ENCODE measurements at places on chromosomes 1 and 21.

GRCh38 chr1:75126611-75127101 is 7.5 kb upstream of the LHX8 start:
- DNase-seq: no peak

- no peak for DNase-seq
Measured at GRCh38 chr1:201473296-201473695, 4.3 kb upstream of the PHLDA3 start.

DNA sequence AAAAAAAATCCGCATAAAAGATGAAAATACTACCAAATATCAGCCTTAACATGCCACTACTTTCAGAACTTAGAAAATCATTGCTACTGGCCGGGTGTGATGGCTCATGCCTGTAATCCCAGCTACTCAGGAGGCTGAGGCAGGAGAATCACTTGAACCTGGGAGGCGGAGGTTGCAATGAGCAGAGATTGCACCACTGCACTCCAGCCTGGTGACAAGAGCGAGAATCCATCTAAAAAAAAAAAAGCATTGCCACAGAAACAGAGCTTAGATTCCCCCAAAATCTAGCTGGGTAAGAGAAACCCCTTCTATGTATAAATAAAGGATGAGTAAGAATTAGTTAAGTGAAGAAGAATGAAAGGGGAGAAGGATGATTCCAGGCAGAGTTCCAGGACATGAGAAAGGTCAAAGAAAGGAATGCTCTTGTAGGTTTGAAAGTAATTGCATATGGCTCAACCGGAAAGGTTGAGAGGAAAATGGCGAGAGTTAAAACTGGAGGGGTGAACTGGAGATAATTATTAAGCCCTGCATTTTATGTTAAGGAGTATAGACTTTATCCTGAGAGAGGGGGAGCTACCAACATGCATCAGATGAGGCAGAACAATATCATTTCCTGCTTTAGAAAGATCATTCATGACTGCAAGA is 19.7 kb upstream of the NRDC start:
- DNase-seq: no peak

- no peak for DNase-seq
Measured at GRCh38 chr1:29736582-29737188, 500.4 kb downstream of the PTPRU start.

- DNase-seq: no peak
Measured at GRCh38 chr1:87202451-87202850, 126.2 kb upstream of the LMO4 start.

- DNase-seq: no peak
Measured at GRCh38 chr21:29654203-29654602, 285.6 kb downstream of the GRIK1 start.

- DNase-seq: no peak
Measured at GRCh38 chr1:151108331-151108730, 37.8 kb downstream of the GABPB2 start.

DNA sequence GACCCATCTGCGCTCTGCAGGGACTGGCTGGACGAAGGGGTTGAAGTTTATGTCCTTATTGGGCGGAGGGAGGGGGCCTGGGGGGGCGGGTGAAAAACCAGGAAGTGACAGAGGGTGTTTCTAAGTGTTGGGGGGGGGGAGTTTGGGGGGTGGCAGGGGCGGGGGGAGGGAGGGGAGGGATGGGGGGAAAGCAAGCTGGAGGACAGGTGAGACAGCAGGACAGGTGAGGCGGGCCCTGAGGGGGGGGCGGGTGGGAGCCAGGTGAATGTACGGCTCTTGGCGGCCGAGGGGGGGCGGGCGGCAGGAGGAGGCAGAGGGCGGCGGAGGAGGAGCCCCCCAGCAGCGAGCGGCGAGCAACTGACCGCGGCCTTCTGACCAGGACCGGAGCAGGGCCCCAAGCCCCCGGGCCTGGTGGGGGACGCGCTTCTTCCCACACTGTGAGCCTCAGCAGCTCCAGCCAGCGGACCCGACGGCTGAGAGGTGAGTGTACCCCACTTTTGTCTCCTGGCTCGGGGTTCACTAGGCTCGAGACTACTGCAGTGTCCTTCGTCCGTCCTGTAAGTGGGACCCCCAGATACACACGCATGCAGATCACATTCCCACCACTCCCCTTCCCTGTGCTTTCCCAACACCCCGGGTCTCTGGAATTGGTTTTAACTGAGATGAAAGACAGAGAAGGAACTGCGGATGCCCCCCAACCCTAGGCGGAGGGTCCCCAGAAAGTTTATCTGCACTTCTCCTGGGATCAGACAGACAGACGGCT is at the start of gene ZBTB7B:
Gene ZBTB7B, plus strand, starts transcription at position 339 of the 763 bp plus-strand sequence. CDS start 11,859 bp downstream, outside the sequence.
- no peak for DNase-seq

- DNase-seq: no peak
Measured at GRCh38 chr1:77652268-77652667, 30.2 kb downstream of the ZZZ3 start.

DNA sequence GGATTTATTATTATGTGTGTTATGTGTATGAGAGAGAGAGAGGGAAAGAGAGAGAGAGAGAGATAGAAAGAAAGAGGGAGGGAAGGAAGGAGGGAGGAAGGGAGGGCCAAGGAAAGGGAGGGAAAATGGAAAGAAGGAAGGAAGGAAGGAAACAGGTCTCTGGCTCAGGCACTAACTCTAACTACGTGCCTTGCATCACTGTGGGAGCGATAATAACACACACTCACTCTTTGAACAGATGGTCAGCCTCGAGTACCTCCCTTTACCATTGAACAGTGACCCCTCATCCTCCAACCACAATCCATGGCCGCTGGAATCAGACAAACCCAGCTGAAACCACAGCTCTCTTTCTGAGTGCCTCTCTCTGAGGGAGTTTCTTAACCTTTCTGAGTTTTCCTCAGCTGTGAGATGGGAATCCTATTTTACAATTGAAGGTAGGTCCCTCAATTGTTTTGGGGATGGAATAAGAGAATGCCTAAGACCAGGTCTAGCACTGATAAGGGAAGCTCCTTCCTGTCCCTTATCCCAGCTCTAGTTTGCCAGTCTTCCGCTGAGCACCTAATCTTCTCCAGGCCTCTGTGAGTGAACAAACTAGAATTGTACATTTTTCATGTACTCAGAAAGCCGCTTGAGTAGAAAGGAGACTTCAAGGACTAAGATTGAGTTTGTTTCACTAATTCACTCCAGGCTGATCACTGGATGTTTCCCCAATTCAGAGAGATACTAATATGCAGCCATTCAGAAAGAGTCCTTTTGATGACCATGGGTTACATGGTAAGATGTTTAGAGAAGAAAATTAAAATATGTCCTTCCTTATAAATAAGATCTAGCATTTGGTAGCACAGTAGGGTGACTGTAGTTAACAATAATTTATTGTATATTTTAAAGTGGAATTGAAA is 62.8 kb downstream of the IRF2BP2 start:
- DNase-seq: no peak

GRCh38 chr1:184649451-184649888 is 105.2 kb downstream of the EDEM3 start:
- no peak for DNase-seq

GRCh38 chr1:78170859-78171258 is 125.1 kb downstream of the GIPC2 start:
- DNase-seq: no peak

DNA sequence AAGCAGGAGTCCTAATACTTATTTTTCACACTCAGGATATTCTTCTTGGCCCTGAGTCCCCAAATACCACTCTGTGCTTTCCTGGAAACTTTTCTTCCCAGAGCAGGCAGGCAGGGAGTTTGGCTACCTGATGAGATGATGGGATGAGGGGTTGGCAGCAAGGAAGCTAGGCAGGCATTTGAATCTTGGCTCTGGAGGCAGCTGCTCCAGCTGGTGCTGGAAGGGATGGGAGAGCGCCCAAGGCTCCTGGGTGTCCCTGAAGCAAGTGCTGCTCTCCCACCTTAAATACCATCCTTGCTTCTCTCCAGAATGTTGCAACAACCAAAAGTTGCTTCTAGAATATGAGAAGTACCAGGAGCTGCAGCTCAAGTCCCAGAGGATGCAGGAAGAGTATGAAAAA is 48.0 kb upstream of the TMEM125 start:
- no peak for DNase-seq

DNA sequence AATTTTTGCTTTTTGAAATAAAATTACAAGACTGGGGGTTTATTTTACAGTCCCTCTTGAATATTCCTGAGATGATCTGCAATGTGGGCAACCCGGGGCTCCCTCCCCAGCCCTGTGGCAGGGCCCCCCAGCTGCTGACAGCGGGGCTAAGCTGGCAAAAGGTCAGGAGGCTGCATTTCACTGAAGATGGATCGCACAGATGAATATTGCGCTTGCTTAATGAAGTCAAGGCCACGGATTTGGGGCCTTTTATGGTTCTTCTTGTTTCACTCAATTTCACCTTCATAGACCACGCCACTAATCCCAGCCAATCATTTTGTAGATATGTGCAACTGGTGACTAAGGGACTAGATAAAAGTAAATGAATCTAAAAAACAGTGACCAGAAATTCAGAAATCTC is 50.8 kb upstream of the SLC22A15 start:
- DNase-seq: no peak

DNA sequence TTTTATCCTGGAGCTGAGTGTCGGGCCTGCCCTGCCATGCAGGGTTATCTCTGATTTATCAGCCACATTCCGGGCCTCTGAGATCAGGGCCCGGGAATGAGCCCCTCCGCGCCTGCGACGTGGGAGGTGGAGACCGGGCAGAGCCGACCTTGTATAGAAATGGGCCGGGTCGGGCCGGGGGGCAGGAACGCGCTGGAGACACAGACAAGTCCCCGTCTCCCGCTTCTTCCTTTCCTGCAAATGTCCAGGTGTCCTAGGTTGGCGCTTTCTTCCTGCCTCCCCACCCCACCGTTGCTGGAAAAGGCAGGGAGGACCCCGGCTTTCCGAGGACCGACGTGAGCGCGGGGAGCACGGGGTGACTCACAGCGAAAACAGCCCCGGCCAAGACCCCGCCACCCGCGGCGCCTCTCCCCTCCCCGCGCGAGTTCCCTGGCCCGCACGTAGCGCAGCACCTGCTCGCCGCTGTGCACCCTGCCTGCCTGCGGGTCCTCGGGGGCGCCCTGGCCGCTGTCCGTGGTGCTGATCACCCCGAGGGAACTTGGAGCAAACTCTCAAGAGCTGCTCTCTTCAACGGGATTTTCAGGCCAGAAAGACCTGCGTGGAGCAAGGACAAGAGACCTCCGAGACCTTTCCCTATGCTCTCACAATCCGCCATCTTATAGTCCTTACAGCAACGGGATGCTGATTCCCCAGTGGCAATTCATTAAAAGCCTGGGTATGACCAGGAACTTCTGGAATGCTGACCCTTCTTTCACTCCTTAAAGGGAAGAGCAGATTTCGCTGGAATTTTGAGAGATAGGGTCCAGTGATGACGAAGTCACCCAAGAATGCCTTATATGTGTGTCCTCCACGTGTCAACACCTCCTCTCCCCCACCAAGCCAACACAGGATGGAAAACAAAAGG is 475 bp upstream of the NPPB start:
- no peak for DNase-seq

DNA sequence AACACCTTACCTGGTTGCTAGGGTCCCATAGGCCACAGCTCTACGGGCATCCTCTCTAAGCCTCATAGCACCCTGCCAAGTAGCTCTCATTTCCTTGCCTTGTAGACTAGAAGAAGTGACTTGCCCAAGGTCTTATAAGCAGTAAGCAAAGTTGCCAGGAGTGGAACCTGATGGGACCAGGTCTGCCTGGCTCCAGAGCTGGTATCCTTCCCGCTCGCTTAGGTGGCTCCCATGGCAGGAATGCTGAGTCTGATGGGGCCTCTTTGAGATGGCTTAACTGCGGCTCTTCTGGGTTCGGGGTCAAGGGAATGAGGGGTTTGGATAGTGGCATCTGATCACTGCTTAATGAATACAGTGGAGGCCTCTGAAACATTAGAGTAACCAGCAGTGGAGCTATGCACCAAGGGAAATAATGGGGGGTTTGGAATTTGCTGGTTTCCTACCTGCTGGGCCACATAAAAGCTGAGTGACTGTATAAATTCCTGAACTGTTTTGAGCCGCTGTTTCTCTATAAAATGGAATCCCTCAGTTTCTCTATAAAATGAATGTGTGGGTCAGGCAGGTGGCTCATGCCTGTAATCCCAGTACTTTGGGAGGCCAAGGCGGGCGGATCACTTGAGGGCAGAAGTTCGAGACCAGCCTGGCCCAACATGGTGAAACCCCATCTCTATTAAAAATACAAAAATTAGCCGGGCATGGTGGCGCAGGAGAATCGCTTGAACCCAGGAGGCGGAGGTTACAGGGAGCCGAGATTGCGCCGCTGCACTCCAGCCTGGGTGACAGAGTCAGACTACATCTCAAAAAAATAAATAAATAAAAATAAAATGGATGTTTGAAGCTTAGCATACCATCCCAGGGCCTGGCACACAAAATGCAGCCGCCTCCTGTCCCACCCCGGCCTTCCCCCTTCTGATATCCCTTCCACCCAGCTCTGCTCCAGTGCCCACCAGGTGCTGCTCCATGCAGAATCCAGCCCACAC is 12.4 kb downstream of the FAM151A start:
- DNase-seq: no peak

- DNase-seq: no peak
Measured at GRCh38 chr1:11429226-11429625, 49.7 kb upstream of the DISP3 start.

DNA sequence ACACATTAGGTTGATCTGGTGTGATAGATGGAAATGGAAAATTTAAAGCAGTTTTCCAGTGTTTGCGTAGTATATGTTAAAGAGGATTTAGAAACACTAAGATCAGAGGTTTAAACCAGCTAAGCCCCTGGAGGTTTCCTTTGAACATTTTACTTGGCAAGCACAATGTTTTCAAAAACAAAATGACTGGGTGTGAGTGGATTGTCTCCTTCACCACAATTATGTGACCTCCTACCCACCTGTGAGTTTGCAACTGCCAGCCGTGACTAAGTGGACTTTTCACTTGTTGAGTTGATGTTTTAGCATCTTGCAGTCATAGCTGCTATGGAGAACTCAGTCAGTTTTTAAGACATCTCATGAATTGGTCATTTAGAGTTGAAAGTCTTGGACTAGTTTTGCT is 4.7 kb downstream of the CCDC190 start:
- no peak for DNase-seq

- DNase-seq: no peak
Measured at GRCh38 chr1:230112131-230112701, 45.2 kb downstream of the GALNT2 start.

DNA sequence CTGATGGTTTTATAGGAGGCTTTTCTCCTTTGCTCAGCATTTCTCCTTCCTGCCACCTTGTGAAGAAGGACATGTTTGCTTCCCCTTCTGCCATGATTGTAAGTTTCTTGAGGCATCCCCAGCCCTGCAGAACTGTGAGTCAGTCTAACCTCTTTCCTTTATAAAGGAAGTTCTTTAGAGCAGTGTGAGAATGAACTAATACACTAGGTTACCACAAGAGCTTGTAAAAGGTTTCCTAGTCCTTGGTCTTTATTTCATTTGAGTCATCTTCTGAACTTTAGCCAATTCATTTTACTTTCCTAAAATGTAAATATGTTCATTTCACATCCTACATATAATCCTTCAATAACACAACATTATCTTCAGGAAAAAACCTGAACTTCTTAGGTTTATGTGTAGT is 365.3 kb downstream of the HHIPL2 start:
- no peak for DNase-seq

GRCh38 chr1:80305466-80305865 is 1298.9 kb upstream of the ADGRL4 start:
- no peak for DNase-seq

- DNase-seq: no peak
Measured at GRCh38 chr1:71135571-71135970, 54.7 kb upstream of the ZRANB2 start.

GRCh38 chr1:10639011-10639774 is 157.3 kb downstream of the CASZ1 start:
- no peak for DNase-seq

GRCh38 chr1:228401782-228402640 is 4.6 kb downstream of the TRIM11 start:
- DNase-seq: no peak
